ENCODE measurements at places on chromosomes 1 and 21. TPM values are rescaled to one million over a fixed set of nuclear protein-coding genes. Genes with fewer than 3 reads are reported as not detected.

DNA sequence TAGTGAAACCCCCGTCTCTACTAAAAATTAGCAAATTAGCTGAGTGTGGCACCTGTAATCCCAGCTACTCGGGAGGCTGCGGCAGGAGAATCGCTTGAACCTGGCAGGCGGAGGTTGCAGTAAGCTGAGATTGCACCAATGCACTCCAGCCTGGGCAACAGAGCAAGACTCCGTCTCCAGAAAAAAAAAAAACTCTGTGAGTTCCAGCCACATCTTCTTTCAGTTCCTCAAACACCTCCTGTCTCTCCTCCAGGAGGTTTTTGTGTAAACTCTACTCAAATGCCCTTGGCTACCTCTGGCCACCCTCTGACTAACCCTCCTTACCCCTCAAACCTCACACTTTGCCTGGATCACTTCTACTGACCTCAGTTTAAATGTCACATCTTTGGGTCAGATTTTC is 38.1 kb downstream of the RCSD1 start:
- no peak for DNase-seq

DNA sequence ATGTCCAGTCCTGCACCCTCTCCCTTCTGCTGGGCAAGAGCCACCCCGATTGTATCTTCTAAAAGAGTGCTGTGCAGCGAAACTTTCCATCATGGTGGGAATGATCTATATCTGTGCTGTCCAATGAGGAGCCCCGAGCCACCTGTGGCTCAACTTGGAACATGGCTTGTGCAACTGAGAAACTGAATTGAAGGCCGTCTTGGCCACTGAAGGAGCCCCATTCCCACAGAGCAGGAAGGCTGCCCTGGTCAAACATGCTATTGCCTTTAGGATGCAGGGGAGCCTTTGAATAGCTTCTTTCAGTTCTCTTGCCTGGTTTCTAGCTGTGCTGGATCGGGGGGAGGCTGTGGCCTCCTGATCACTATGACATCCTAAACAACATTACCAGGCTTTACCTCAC is 427.6 kb downstream of the SETD4 start:
- no peak for DNase-seq

DNA sequence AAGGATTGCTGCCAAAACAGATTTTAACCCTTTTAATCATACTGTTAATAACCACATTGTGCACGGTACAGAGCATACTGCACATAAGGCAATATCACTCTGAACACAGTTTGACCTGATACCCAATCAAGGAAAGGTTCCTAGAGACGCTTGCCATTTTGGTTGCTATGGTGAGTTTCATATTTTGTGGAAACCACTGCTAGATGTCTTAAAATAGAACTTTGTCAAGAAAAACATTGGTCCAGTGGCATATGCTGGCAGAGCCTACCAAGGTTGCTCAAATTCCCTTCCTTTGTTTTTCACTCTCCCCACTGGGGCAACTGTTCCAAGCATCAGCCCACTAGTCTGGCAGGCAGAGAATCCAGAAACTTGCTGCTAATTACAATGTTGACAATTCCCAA is 114.8 kb upstream of the DPYD start:
- DNase-seq = peak; percentile 47

GRCh38 chr21:25409978-25410377 is 197.3 kb downstream of the MRPL39 start:
- peak; percentile 3 for DNase-seq

DNA sequence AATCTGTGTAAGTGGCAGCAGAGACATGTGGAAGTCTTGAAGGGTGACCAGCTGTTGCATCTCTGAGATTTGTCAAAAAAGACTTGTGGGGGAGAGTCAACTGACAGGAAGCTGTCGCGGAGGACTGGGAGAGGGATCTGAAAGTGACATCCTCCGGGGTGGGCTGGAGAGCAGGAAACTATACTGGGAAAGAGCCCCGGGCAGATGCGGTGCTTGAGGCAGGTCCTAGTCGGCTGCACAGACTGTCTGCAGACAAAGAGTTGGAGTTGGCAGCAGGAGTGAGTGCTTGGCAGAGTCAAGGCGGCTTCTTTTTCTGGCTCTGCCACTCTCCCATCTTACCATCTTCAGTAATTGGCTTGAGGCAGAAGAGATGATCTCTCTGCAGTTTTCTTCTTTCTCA is 294.0 kb upstream of the C1orf87 start:
- DNase-seq = no peak

DNA sequence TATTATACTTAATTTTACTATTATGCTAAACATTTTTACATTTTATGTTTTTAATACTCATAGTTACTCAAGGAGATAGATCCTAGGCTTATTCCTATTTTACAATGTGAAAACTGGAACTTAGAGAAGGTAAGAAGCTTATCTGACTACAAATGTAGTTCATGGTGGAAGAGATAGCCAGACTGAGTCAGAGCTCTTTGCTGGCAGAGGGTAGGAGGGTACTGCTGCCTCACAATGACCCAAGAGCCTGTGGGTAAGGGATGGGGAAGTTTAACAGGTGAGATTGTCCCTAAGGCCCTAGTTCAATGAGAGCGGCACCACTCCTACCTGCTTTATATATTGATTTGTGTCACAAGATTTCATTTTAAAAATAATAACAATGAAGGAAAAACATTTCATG is 34.1 kb upstream of the NEK7 start:
- no peak for DNase-seq

GRCh38 chr21:29145852-29146453 is 15.5 kb downstream of the MAP3K7CL start:
- DNase-seq = no peak

The MCOLN2 gene
- 2.3 TPM for total RNA-seq

The PIK3CD gene
- total RNA-seq = 16.1 TPM

DNA sequence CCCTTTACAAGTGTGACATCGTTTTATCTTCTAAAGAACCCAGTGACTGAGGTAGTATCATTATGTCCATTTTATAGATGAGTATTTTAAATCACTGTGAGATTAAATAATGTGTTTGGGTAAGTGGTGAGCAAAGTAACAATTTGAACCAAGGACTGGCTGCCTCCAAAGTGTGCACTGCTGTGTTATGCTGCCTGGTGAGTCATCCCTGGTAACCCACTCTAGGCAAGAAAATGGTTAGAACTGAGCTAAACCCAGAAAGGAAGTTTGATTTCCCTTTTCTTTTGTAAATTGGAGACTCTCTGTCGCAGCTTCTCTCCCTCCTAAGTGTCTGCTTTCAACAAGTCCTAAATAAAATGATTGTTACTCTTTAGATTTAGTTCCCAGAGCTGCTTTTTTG is 342.8 kb upstream of the KAZN start:
- no peak for DNase-seq

The NHLH1 gene
- total RNA-seq = not detected

- DNase-seq = no peak
Measured at GRCh38 chr1:183394435-183394834, 23.7 kb downstream of the NMNAT2 start.
